Spleen (tissue), 13 donors: ENCODE measurements at places on chromosomes 5 and 9. TPM values are rescaled to one million over a fixed set of nuclear protein-coding genes. Genes with fewer than 3 reads are reported as not detected.

The KIF20A gene
- 3.8 TPM for total RNA-seq

The CAMK2A gene
- total RNA-seq = 0.75 TPM

The PCDHA9 gene
- total RNA-seq = not detected

DNA sequence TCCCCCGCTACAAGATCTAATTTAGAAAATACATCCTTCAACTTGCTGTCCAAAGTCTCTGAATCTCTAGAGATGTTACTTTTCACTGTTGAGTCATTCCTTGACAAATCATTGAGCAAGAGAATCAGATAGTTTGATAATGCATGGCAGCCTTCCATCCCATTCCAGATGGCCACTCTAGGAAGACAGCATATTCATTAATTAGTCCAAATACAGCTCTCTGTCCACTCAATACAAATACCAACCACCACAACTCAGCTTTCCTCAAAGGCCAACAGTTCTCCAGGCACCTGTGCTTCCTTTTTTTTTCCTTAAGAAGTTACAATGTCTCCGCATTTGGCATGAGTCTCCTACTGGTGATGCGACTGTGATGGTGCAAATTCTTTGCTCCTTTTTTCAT lies 72.3 kb downstream of the DROSHA start:
- no peaks in the 10 kb centered on the region for H3K27me3 ChIP-seq
- no peak for DNase-seq
- H3K27ac ChIP-seq = no peak overlapping the region

The PFN3 gene
- total RNA-seq = not detected
